ENCODE measurements at places on chromosomes 11 and 22. TPM values are rescaled to one million over a fixed set of nuclear protein-coding genes. Genes with fewer than 3 reads are reported as not detected.

- no peak for DNase-seq
Measured at GRCh38 chr11:1150116-1150515, 7.6 kb upstream of the MUC5AC start.

DNA sequence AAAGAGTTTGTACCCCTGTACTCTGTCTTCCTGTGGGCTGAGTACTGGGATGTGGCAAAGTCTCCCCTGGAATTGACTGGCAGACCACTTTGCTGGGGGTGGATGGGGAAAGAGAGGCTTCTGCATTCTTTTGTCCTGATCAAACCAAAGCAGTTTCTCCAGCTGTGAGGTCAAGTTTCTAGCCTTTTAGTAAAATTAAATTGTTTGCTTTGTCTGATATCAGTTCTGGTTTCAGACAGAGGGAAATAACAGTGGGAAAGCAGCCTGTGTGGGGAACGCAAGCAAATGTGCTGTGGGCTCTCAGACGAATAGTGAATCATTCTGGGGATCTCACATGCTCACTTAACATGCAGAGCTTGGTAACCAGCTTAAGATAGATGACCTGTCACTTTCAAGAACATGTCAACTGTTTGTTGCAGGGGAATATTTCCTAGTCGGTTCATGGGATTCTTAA, 151.6 kb downstream of the FAT3 start:
- no peak for DNase-seq

DNA sequence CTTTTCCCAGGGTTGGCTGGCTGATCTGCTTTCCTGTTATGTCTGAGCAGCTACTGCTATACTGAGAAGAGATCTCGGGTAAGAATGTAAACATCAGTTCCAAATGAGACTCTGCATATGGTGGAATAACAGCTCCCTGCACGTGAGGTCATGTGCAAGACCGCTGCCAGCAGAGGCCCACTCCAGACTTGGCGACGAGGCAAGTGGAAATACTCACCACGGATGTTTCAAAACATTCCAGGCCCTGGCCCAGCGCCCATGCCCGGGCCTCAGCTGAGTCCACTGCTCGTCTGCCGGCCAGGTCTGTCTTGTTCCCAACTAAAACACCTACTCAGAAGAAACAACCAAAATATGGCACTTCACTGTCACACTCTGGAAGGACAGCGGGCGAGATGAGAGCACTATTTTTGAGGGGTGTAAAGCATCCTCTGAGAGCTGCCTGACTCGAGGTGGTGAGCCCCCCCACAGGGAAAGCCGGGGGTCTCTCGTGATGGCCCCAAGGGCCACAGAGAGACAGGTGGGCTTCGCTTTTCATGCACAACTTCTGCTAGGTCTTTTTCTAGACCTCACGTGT, 13.1 kb downstream of the IFT27 start:
- no peak for DNase-seq

GRCh38 chr11:7451520-7451919, 33.8 kb upstream of the OLFML1 start:
- DNase-seq, result no peak

GRCh38 chr22:42562279-42562678, 8.5 kb downstream of the SERHL2 start:
- no peak for DNase-seq

DNA sequence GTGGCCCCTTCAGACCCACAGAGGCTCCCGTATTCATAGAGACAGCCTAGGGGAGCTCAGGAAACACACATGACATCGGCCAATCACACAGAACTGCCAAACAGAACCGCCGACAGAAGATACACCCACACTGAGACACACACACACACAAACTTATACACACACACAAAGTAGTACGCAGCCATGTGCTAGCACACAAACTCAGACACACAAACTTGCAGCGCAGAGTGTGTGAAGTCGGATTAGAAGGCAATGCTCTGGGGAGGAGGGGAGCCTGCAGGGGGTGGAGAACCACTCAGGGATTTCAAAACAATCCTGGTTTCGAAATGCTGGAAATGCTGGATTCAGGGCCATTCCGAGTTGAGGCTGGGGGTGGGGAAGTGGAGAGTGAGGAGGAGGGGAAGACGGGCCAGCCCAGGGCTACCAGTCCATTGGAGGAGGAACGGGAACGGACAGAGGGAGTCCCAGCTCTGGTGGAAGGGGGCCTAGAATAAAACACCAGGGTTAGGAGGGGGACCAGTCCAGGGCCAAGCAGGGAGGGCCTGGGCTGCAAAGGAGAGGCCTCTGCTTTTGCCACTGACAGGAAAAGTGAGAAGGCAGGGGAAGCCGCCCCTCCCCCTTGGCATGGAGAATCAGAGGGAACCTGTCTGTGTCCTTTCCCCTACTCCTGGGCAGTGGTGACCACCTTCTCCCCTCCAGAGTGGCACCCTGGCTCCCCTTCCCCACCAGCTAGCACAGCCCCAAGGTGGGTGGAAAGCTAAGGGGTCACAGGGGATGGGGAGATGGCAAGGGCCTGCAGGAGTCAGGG, 4.4 kb downstream of the BCL9L start:
- DNase-seq, result no peak

DNA sequence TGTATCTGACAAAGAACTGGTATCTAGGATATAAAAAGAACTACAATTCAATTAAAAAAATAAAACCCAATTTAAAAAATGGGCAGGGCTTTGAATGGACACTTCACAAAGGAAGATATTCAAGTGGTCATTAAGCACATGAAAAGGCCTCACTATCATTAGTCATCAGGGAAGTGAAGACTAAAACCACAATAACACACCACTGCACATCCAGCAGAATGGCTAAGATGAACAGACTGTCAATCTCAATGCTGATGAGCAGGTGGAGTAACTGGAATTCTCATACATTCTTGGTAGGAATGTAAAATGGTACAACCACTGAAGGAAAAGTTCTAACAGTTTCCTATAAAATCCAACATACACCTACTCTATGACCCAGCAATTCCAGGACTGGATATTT, 8.9 kb downstream of the HPS4 start:
- DNase-seq, result no peak

DNA sequence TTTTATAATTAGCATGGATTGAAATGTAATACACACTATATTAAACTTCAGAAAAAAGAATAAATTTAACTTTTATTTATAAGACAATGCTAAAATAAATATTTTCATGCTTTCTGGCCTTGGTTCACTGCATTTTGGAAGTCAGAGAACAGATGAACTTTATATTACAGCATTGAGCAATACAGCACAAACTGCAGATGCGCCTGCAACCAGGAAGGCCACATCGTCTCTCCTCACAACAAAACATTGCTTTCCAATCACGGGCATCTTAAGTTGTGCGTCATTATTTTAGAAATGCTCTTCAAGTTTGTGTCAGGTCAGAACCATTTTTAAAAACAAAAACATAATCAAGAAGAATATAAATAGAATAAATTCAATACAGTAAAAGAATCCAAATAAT, 89.3 kb upstream of the CEP126 start:
- DNase-seq, result no peak

- no peak for DNase-seq
Measured at GRCh38 chr11:16772141-16772512, 33.7 kb downstream of the C11orf58 start.

DNA sequence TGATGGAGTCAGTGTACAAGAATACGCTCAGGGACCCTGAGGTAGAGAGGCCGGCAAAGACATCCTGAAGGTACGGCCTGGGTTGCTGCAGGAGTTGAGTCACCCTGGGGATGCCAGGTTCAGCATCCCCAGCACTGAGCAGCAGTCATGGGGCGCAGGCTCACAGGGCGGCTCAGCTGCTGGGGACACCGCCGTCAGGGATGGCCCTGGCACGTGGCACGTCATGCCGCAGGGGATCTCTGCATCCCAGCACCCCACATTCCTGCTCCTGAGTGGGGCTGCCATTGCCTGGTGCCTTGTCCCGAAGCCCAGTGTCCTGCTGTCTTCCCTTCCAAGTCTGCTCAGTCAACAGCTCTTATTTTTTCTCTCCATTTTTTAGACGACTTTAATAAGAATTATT, 168.7 kb upstream of the NTM start:
- no peak for DNase-seq

GRCh38 chr11:32830796-32831195, 1.1 kb downstream of the PRRG4 start:
- no peak for DNase-seq

DNA sequence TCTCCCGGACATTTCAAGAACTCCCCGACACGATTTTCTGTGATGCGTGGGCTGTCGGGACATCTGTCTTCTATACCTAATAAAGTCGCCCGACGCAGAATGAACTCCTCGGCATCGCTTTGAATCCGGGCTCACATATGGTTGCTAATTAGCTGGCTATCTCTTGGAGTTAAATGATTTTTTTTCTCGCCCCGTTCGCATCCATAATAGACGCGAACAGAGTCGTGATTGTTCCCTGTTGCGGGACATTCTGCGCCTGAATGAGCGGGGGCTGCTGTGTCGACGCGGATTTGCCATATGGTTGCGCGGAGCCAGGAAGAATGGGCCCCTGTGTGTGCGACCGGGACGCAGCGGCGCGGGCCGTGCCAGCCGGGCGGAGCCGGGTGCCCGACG, 16.4 kb downstream of the CDKN1C start:
- DNase-seq, result no peak

DNA sequence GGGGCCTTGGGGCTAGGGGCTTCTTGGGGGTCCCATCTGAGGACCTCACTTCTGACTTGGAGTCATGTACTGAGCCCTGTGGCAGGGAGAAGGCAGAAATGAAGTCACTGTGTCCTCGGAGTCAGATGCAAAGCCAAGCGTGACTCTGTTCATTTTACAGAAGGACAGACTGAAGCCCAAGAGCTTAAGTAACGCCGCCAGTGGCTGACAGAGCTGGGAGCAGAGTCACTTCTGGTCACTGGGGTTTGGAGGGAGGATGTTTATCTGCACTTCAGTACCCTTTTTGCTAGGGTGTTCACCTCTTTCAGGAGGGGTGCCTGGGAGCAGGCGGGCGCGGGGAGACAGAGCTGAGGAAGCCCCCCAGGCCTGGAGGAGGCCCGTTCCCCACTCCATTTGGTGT, 10.7 kb downstream of the CD6 start:
- no peak for DNase-seq

Gene UBQLNL
- 0.53 TPM for total RNA-seq

Gene ST14
- not detected for total RNA-seq

Gene A4GALT
- total RNA-seq, result 19.1 TPM

Gene GAL
- total RNA-seq, result 2.8 TPM

Gene ANKK1
- 0.12 TPM for total RNA-seq

Gene HTR3B
- total RNA-seq, result not detected

Gene ANGPTL5
- total RNA-seq, result not detected
